Mononuclear cell (primary cell): ENCODE measurements at places on chromosomes 1 and 21. TPM values are rescaled to one million over a fixed set of nuclear protein-coding genes. Genes with fewer than 3 reads are reported as not detected.

TNFAIP8L2 gene
- total RNA-seq = 4.6 TPM

TRABD2B gene
- total RNA-seq = not detected

CELA2B gene
- total RNA-seq = not detected

CYP4A22 gene
- not detected for total RNA-seq
